ENCODE measurements at places on chromosomes 1 and 21.

DNA sequence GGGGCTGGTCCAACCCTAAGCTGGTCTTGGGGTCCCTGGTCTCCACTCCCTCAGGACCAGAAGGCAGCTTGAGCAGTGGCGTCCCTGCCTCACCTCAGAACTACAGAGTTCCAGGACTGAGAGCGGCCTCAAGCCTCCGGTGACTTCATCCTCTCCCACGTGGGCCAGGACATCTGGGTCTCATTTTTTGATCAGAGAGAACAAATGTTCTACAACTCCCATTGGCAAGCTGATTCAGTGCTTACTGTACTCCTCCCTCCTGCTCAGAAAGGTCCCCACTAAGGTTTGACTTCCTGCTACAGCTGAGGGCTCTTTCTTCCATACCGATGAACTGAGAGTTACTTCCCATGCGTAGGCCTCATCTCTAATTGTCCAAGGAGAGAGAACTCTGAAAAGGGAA lies 78.5 kb downstream of the PLXNA2 start:
- no peak for DNase-seq

DNA sequence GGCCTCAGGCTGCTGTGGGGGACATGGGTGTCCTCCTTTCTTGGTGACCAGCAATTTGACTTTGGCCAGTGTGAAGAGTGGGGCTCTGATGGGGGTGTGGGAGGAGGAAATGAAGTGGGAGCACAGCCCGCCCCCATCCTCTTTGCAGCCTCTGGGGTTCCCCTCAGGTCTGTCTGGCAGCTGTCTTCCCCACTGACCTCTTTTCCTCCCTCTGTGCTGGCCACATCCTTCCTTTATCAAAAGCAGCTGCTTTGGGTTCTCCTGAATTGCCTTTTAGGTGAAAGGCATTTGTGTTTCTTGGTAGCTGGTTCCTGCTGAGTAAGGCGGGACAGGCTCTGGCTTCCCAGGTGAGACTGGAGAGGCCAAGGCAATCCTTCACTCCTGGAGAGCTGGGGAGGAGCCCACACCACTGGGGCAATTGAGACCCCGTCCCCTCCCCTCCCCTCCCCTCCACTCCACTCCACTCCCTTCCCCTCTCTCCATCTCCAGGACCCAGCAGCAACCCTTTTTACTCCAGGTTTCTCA lies 24.9 kb downstream of the PCAT6 start:
- peak; percentile 43 for DNase-seq

DNA sequence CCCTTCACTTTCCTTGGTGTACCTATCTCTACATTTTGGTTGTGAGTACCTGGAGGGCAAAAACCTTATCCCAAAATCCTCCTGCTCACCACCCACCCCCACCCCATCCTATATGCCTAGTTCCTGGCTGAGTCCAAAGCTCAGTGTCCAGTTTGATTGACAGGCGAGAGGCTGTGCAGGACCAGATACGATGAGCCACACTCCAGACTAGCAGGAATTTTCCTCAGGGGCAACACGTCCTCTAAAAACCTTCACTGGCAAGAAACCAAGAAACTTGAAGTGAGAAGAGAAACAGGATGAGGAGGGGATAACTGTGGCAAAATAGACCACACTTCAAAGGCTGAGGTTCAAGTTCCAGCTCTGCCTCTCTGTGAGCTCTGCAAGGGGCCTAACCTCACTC lies 1.1 kb upstream of the SLAMF8 start:
- DNase-seq, result no peak

GRCh38 chr1:238892612-238893011 lies 493.8 kb upstream of the CHRM3 start:
- no peak for DNase-seq

DNA sequence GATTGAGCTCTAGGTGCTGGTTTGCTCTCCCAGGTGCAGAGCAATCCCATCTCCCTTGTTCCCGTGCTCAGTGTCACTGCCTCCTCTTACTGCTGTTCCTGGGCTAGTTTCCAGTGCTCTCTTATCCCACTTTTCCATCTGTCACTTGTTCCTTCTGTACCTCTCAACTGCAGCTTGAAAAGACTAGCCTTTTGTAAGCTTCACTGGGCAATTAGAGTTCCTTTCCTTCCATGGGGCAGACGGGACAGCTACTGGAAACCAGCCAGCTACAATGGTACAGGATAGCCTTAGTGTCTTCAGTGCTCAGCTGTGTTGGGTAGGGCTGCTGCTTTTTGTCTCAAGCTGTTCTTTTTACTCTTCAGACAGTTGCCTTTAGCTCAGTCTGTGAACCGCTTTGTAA lies 31.6 kb downstream of the AGT start:
- no peak for DNase-seq

DNA sequence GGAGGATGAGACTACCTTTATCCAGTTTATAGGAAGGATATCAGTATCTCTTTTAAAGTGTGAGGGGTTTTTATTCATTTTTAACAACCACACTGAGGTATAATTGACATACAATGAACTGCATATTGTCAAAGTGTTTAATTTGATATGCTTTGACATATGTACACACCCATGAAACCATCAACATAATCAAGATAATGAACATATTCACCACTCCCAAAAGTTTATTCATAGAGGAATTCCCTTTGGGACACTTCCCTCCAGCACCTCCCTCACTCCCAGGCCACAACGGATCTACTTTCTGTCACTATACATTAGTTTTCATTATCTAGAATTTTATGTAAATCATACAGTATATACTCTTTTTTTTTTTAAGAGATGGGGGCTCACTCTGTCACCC lies 63.4 kb upstream of the MCOLN3 start:
- DNase-seq, result no peak

- DNase-seq, result no peak
These were observed 75.8 kb upstream of the FMO3 start for GRCh38 chr1:171014880-171015279.

GRCh38 chr1:61341426-61341825 lies 259.1 kb downstream of the NFIA start:
- DNase-seq, result no peak

DNA sequence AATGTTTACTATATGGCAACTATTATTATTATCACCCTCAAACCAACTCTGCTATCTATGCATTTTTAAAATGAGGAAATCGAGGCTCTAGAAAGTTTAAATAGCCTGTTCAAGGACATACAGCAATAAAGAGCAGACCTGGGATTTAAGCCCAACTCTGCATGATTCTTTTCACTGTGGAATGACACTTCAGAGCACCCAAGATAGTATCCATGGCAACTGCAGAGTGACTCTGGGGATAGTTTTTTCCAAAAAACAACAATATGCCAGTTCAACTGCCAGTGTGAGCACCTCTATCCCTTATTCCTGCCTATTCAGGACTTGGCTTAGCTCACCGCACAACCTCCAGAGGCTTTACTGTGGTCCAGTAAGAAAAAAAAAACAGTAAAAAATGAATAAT lies 293.9 kb downstream of the BRINP2 start:
- DNase-seq, result no peak

DNA sequence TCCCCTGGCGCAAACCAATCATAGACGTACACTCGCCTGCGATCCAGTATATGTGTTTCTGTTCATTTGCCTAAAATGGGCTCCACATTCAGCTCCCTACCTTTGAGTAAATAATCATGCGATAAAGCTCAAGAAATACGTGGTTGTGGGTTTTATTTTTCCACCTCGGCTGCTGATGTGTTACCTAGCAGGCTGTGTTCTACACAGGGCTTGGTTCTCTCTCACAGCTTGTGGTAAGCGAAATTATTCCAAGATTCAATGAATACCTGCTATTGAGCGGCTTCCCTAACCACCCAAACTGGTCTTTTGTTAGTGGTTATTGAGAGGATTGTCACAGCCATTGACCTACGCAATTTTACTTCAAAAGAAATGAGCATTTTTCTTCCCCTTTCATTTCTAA lies 180.2 kb downstream of the PBX1 start:
- DNase-seq, result no peak

DNA sequence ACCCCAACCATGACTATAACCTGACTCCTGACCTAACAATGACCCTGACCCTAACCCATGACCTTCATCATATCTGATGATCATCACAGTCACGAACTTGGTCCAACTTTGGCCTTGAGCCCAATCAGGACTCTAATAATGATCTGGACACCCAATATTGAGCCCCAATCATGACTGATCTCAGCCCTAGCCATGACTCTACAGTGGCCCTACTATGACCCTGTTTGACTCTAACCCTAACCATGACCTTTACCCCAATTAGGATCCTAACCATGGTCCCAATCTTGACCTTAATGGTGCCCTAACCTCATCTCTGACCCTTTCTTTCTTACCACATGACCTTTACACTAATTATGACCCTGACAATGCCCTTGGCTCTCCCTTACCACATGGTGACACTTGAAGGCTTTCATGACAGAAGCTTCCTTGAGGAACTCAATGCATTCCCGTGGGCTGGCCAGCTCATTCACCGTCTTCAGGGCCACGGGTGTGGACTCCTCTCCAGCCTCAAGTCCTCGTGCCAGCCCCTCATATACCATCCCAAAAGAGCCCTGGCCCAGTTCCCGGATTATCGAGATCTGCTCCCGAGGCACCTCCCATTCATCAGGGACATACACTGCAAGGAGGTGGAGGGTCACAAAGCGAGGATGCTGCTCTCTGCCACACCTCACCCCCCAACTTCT lies 16.2 kb downstream of the INSRR start:
- DNase-seq, result no peak

GRCh38 chr1:3249631-3250501 lies 180.9 kb downstream of the PRDM16 start:
- no peak for DNase-seq

GRCh38 chr1:181347495-181348390 lies 135.6 kb upstream of the CACNA1E start:
- DNase-seq, result no peak

DNA sequence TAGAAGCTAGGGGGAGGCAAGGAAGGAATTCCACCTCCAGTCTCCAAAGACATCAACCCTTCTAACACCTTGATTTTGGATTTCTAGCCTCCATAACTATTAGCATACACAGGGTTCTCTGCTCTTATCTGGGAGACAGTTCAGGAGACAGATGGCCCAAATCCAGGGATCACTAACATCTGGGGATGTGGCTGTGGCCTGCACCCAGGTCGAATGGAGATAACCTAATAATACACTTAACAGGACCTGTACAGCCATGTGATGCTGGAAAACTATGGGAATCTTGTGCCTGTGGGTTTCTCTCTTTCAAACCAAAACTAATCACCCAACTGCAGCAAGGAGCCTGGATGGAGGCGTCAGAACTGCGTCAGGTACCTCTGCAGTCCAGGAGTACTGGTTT lies 47.6 kb downstream of the KIAA0319L start:
- no peak for DNase-seq

GRCh38 chr21:44458971-44459711 lies 3.8 kb downstream of the LRRC3 start:
- DNase-seq, result no peak

- DNase-seq, result no peak
These were observed 21.1 kb downstream of the TTC13 start for GRCh38 chr1:230957580-230957989.

DNA sequence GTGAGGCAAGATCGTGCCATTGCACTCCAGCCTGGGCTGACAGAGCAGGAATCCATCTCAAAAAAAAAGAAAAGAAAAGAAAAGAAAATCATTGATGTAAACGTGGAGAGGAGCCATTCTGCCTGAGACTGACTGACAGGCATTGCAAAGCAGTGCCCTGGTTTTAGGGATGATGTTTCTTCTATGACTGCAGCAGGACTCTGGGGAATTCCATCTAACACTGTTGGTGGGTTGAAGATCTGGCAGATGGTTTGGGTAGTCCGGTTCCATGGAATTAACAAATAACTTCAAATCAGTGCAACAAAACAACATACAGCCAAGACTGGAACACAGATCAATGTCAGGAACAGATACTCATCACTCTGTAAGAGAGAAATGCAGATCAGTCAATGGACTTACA lies 17.8 kb upstream of the LAMC2 start:
- no peak for DNase-seq

DNA sequence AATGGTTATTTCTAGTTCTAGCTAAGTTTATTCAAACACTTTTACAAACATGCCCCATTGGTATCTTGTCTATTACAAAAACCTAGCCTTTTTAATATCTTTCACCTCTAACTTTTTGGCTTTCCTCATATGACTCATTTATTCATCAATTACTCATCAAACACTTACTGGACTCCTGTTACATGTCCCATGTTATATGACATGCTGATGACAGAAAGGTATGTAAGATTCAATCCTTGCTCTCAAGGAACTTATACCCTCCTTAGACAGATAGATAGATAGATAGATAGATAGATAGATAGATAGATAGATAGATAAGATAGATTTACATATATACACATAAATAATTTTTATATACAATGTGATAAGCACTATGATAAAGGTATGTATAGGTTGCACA lies 33.9 kb upstream of the INSL5 start:
- no peak for DNase-seq

DNA sequence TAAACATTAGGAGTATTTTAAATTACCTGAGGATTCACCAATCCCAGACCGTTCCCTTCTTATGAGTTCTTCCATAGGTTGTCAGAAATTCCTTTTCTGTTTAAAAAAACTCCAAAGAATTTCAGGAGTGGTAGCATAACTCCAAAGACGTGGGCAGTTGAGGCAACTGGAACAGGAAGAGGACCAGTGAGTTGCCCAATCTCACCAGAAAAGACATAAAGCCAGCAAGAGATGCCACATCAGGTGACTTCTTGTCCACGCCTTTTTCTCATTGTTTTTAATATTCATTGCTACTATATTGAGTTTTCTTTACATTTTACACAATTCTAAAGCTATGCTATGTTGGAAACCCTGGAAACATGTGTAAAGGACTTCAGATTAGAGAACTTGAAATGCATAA lies 88.1 kb upstream of the JAK1 start:
- DNase-seq, result no peak

DNA sequence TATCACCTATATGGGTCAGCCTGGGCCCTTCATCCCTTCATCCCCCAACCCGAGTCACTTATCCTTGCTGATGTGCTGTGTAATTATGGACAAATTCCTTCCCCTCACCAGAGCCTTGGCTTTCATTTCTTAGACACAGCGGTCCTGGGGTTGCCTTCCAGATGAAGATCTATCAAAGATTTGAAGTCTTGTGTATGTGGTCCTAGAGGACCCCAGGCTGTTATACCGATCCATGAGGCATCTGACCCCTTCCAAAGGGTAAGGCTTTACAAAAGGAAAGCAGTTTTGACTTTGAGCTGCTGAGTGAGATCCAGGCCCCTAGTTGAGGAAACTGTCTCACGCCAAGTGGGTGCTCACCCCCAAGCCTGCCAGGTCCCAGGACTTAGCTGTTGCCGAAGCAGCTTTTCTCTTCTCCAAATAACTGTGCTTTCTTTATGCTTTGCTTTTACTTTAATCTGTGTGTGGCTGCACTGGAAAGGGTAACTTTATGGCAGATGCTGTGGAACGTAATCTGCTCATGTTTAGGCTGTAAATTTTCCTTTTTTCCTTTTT lies 37.6 kb downstream of the MAN1C1 start:
- DNase-seq, result no peak

DNA sequence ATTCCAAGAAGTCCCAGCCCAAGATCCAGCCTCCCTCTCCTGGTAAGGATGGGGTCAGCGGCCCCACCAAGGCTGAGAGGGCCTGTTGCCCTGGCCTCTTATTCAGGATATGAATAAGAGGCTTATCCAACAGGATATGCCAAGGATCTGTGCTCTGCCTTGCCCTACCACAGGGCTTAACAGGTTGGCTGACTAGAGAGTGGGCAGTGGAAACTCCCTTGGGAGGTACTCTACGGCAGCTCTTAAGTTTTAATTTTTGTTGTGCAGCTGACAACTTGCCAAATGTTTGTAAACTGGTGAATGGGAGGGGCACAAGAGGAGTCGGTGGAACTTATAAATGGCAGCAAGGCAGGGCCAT lies 16.5 kb upstream of the PIGV start:
- no peak for DNase-seq
